ENCODE measurements at places on chromosomes 11 and 22.

DNA sequence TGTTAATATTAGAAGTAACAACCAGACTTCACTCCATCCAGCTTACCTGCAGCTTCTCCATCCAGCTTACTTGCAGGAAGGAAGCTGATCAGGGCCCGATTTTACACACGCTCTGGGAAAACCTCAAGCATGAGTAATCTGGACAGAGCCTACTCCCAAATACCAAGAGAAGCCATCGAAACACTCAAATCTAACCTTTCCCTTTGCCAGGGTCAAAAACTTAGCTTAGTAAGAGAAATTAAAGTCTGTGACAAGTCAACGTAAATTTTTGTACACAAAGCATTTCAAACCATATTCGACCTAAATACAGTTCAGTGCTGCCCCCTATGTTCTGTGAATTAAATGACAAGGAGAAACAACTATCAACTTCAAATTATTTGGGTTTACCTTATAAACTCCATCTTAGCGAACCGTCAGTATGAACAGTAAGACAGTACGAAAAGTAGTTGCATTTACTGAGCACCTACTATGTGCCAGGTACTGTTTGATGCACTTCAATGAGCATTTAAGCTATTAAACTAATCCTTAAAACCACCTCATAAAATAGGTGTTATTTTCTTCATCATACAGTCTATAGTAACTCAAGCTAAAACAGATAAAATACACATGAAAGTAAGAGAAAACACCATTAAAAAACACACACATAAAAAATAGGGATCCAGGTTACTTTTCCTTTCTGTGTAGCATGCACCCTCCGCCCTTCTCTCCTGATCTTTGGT lies 36.9 kb downstream of the ARFGAP3 start:
- no peak for DNase-seq

- DNase-seq, result no peak
Measured at GRCh38 chr11:112166562-112166961, 610 bp upstream of the TEX12 start.

DNA sequence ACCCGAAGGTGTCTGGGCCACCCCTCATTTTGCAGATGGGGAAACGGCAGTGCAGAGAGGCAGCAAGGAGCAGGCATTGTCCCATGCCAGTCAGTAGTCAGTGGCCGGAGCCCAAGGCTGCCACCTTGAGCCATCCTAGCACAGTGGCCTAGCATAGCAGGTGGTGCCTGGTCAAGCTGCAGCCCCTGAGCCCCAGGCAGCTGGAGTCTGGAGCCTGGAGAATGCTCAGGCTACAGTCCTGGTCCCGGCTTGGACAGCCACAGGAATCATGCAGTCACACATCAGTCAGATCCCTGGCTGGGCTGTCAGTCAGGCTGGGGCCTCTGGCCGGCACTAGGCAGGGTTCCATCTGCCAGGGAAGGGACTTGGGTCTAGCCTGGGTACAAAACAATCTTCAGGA lies 18.6 kb downstream of the KCNC1 start:
- no peak for DNase-seq

DNA sequence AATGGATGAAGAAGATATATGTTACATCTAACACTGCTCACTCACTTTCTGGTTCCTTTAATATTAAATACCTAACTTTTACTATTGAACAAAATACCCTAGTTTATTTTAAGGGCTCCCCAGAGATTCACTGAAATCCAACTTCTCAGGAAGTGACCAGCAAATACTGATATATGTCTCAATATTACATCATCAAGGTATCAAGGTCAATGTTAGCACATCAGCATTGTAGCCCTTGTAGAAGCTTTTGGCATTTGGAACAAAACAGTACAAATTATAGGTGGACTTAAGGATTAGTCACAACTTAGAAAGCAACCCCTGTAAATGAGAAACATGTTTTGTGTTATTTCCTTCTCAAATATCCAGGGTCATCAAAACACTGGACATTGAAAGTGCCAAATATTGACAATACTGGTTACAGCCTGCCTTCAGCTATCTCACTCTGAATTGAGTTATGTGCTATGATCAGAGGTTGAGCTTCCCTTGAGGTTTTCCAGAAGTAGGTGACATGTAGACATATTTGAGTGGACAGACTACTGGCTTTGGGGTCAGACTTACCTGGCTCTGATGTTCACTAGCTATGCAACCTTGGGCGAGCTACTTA lies 1.9 kb upstream of the ATL3 start:
- no peak for DNase-seq

GRCh38 chr11:125180413-125181305 lies 16.1 kb downstream of the PKNOX2 start:
- DNase-seq, result no peak

DNA sequence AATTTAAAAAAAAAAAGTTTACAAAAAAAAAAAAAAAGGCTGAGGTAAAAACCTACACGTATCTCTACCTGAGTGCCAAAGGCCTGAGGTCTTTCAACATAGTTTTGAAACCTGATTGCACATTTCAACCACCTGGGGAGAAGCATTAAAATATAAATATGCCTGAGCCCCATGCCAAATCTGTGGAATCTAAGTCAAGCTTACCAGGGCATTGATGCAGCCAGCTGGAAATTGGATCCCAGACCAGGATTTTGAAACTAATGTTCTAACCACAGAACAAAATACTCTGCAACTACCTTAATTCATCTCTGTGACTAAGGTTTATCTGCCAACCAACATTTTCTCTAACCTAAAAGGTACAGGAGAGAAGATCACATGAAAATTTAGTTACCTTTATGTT lies 38.8 kb upstream of the CHRNA10 start:
- no peak for DNase-seq

DNA sequence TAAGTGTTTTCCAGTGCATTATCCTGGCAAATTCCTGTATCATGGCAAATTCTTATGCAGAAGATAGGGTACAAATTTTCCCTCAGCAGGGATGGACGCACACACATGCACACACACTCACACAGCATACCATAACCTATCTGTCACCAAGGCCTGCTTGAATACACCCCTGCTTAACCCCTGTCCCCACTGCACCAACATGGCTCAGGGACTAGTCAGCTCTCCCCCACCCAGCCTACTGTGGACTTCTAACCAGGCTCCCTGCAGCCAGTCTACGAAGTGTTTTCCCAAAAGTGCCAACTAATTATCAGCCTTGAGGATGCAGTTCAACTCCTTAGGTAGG lies 63.1 kb downstream of the RAB30 start:
- no peak for DNase-seq

DNA sequence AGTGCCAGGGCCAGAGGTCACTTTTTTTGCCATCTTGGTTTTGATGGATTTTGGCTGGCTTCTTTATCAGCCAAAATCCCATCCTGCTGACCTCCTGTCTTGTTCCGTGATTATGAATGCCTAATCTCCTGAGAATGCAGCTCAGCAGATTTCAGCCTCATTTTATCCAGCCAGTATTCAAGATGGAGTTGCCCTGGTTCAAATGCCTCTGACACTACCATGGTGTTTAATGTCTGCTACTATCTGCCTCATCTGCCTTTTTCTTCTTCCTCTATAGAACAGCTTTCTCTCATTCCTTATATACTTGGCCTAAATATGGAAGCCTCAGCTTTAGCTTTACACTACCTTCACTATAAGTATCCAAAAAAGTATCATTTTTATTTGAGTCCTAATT lies 50.7 kb downstream of the ACER3 start:
- DNase-seq, result no peak

- no peak for DNase-seq
Measured at GRCh38 chr11:111886844-111887243, 7.5 kb downstream of the CFAP68 start.

DNA sequence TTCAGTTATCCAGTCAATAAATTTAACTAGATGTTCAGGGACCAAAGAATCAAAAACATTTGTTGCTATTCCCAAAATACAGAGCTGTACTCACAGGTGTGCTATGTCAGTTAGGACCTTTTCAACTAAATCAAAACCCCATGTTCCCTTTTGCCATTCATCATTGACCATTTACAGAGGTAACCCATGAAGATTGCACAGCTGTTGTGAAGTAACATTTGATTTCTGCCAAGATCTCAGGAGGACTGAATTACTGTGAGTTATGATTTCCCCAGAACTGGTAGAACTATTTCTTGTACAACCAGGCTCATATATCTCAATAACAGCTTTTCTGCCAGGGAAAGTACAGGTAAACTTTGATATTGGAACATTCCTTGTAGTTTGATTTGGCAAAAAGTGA lies 131.1 kb upstream of the FIBIN start:
- no peak for DNase-seq

GRCh38 chr22:17587629-17588028 lies 24.3 kb downstream of the SLC25A18 start:
- no peak for DNase-seq

DNA sequence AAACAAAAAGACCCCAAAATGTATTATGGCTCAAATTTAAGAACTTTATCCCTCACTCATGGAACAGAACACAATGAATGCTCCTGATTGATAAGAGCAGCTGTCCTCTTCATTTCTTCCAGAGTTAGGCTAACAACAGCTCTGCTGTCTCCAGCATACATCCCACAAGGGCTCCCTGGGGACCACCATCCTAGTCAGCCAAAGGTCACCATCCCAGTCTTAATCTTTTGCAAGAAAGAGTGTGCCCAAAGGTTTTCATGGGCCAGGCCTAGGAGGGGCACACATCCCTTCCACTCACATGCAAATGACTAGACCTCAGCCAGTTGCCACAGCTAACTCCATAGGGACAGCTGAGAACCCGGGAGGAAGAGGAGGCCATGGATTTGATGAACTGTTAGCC lies 555.3 kb downstream of the BUD13 start:
- no peak for DNase-seq

DNA sequence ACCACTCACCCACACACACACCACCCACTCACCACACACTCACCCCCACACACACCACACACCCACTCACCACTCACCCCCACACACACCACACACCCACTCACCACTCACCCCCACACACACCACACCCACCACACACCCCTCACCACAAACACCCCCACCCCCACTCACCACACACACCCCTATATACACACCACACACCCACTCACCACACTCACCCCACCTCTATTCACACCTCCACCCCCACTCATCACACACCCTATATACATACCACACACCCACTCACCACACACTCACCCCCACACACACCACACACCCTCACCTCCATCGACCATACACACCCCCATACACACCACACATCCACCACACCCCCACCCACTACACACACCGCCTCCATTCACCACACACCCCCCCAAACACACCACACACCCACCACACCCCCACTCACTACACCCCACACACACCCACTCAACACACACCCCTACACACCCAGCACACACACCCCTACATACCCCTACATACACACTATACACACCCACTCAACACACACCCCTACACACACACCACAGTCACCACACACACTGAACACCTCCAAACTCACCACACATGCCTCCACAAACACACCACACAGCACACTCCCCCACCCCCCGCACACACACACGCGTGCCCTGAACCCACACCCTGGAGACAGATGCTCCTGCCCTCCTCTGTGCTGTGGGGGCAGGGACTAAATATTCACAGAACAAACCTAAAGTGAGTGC lies 19.0 kb upstream of the TTLL12 start:
- DNase-seq, result no peak

- DNase-seq, result no peak
Measured at GRCh38 chr22:43163241-43163795, 12.0 kb downstream of the TSPO start.

DNA sequence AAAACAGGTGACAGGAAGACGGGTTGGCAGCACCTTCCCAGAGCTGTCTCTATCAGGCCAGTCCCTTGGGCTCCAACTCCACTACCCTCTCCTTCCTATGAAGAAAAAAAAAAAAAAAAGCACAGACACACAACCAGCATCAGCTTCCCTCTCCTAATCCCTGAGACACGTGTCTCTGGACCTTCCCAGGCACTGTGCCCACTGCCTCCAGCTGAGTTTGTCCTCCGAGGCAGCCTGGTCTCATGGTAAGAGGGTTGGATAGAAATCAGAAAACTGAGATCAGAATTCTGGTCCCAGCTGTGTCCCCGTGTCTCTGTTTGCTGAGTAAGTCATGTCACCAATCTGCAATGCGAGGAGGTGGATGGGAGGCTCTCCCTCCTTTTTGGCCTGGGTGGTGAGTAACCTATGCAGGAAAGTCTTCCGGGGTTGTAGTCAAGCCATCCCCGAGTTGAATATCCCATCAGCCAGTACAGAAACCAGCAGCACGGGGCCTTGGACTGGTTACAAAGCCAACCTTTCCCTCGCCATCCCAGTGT lies 193.7 kb upstream of the TBCEL start:
- DNase-seq, result no peak

GRCh38 chr11:59841514-59841913 lies 3.8 kb downstream of the CBLIF start:
- DNase-seq, result no peak

DNA sequence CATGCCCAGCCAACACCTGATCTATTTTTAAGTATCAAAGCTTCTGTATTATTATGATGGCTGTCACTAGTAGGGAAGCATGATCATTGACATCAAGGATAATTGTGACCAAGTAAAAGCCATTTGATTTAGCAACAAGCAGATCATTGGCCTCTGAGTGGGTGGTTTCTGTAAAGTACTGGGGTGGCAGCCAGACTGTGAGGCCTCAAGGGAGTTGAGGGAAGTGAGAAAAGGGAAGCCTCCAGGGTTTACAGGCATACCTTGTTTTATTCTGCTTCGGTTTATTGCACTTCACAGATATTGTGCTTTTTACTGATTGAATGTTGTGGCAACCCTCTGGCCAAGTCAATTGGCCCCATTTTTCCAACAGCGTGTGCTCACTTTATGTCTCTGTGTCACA lies 60.1 kb downstream of the PRR5L start:
- DNase-seq, result no peak

DNA sequence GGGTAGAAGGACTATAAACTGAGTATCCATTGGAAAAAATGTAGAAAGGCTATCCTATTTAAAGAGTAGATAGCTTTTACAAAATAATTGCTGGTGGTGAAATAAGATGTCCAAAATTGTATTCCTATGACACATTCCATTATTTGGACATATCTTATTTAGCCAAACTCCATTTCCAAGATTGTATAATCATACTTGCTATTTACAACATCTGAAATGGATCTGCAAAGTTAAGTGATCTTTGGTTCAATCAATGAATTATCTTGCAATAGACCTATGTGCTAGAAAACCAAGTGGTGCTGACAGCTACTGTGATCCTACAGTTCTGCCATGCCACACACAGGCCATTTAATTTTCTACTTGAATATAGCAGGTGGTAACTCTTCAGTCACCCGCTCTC lies 11.0 kb upstream of the BLID start:
- no peak for DNase-seq

GRCh38 chr11:76811259-76811658 lies 28.1 kb downstream of the TSKU start:
- no peak for DNase-seq
